Placental pericyte (primary cell): ENCODE measurements at places on chromosomes 3 and 15. TPM values are rescaled to one million over a fixed set of nuclear protein-coding genes. Genes with fewer than 3 reads are reported as not detected.

DCBLD2 gene
- 132 and 703 TPM in 2 replicates for total RNA-seq

SLC30A4 gene
- total RNA-seq: 9.8 and 11.6 TPM in 2 replicates

IQCF5 gene
- total RNA-seq: not detected in 2 replicates

STRIT1 gene
- not detected in 2 replicates for total RNA-seq

GRM7 gene
- not detected in 2 replicates for total RNA-seq

C3orf18 gene
- total RNA-seq: 4.2 and 6.3 TPM in 2 replicates

SH2D7 gene
- total RNA-seq: not detected in 2 replicates

ANKRD34C gene
- not detected in 2 replicates for total RNA-seq

NANOGP8 gene
- total RNA-seq: not detected in 2 replicates

KLHL40 gene
- total RNA-seq: not detected in 2 replicates

TEX55 gene
- not detected in 2 replicates for total RNA-seq

NRG4 gene
- not detected in 2 replicates for total RNA-seq

CHAC1 gene
- total RNA-seq: 57.3 and 143 TPM in 2 replicates

ADIPOQ gene
- not detected in 2 replicates for total RNA-seq

SENP2 gene
- 31.8 and 37.9 TPM in 2 replicates for total RNA-seq

ARGFX gene
- total RNA-seq: not detected in 2 replicates

TNIK gene
- 27.3 and 39.8 TPM in 2 replicates for total RNA-seq

IL17RE gene
- 0.72 and 0.88 TPM in 2 replicates for total RNA-seq

UBE2E2 gene
- 16.8 and 23.9 TPM in 2 replicates for total RNA-seq

ABHD17C gene
- 9.0 and 12.6 TPM in 2 replicates for total RNA-seq

PDE12 gene
- total RNA-seq: 17.3 and 51.5 TPM in 2 replicates
